ENCODE measurements at places on chromosomes 7 and 10.

GRCh38 chr10:43386549-43386948 is 15.1 kb downstream of the FXYD4 start:
- no peak for DNase-seq

DNA sequence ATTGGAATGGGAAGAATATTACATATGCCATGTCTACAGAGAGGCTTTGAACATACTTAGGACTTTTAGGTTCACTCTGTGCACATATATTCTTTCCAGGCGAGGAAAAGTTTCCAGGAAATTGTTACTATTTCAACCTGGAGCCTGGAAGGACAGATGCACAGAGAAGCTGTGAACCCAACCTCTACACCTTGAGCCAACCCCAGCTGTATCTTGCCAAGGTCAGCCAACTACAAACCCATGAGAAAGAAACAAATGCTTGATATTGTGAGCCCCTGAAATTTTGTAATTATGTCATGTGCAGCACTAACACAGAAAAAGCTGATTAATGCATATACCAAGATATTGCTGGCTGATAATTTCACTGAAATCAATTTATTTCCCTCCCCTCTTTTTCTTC is 404.9 kb downstream of the GLRX3 start:
- DNase-seq = no peak

GRCh38 chr10:88415533-88416130 is 167.5 kb downstream of the RNLS start:
- DNase-seq = no peak

GRCh38 chr7:36629351-36629750 is 94.9 kb downstream of the AOAH start:
- no peak for DNase-seq

- DNase-seq = peak; percentile 21
Observed at GRCh38 chr7:102286237-102287110, at the start of gene SH2B2. SH2B2 (plus strand) TSS chr7:102286868; CDS start chr7:102300551, 13,683 bp downstream.

DNA sequence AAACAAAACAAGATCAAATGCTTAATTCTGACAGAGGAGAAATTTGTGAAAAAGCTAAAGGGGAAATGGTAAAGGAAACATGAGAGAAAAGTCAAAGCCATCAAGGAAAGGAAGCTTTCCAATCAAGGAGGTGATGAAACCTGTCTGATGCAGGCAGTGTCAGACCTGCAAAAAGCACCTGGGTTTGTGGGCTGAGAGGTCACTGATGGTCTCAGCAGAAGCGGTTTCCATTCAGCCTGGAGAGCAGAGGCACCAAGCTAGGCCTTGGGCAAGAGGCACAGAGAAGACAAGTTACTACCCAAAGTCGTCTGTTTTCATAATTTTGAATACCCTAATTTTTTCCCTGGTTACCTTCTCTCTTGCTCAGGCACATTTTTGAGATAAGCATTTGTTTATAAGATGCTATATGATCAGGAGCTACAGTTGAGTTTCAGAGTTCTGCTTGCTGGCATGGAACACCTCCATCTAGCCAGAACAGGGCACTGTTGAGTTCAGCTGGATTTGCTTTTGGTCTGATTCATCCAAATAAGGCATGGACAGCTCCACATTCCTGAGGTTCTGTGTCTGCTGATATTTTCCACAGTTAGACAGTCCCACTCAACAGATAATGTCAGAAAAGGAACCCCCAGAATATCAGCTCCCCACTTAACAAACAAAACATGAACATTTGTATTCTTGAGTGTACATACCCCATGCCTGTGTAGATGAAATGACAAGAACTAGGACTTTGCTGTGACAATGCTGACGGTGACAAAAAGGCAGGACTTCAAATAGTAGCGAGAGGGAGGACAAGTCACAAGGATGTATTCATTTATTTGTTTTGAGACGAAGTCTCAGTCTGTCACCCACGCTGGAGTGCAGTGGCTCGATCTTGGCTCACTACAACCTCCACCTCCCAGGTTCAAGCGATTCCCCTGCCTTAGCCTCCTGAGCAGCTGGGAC is 4.9 kb upstream of the PPIA start:
- DNase-seq = no peak

DNA sequence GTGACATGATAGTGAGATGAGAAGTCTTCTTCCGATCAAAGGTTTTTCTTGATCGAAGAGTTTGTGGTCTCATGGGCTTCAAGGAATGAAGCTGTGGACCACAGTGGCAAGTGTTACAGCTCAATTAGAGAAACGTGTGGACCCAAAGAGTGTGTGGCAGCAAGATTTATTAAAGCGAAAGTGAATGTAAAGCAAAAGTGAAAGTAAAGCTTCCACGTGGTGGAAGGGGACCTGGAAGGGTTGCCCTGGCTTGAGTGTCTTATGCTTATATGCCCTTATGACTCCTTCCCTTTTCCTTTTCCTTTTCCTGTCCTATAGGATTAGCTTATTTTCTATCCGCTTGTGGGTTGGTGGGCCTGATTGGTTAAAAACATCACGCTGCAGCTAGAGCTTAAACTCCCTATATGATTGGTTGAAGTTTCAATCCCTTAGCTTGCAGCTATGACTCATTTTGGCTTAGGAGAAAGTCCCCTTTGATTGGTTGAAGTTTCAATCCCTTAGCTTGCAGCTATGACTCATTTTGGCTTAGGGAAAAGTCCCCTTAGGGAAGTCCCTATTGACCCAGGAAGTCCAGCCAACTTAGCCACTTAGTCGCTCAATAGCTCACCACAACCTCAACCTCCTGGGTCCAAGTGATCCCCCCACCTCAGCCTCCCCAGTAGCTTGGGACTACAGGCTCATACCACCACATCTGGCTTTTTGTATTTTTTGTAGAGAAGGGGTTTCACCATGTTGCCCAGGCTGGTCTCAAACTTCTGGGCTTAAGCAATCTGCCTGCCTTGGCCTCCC is 34.7 kb downstream of the MRPS24 start:
- peak; percentile 33 for DNase-seq

- DNase-seq = no peak
Observed at GRCh38 chr10:85922356-85923129, 444.1 kb downstream of the GRID1 start.

- no peak for DNase-seq
Observed at GRCh38 chr10:86139066-86139657, 227.4 kb downstream of the GRID1 start.

DNA sequence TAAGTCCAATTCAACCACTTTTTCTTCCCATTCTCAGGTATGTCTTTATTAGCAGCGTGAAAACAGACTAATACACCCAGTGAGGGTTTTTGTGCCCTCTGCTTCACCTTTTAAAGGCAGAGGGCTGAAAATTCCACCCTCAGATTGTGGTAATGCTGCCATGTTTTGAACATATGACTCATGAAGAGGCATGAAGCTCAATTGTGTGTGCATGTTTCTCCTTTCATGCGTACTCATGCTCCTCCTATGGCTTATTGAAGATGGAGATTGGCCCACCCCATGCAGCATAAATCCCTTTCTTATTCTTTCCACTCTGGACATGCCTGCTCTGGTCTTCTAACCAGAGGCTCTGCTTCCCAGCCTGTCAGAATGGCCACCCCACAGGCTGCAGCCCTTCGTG is 168.0 kb upstream of the PRKCQ start:
- no peak for DNase-seq

- DNase-seq = no peak
Observed at GRCh38 chr10:29408847-29409240, 120.0 kb downstream of the LYZL1 start.

- DNase-seq = no peak
Observed at GRCh38 chr7:133530682-133531081, 277.8 kb downstream of the EXOC4 start.

GRCh38 chr10:8104005-8104404 is 49.5 kb downstream of the GATA3 start:
- DNase-seq = no peak

DNA sequence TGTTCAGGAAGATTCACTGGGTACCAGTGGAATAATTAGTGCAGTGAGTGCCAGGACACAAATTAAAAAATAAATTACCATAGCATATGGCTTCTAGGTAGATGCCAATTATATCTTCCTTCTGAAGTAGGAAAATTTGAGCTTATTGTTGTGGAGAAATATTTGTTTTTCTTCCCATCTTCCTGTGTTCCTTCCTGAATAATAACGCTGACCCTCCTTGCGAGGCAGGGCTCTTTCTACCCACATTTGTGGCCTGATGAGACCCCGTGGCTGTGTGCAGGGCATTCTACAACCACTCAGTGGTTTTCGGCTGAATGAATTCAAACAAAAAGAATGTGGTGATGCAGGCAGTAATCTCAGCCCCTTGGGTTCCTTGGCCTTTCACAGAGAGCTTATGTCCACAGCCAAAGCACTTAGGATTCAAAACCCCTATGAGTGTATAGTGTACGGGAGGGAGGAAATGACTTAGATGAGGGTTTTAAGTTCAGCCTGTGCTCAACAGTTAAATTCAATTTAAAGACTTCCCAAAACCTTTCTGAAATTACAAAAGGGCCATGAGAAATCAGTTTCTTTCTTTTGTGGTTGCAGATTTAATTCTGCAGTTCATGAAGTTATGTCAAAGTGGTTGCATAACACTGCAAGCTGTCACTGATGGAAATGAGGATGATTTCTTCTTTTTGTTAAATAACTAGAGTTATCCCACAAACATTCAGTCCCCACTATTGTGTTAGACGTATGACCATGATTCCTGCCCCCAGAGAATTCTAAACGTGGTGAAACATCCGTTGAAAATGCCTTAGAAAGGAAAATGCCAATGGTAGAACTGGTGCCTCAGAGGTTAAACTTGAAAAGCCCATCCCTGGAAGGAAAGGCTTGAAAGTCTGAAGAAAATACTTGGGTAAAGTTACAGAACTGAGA is 255.3 kb downstream of the FZD1 start:
- DNase-seq = no peak

GRCh38 chr10:124678557-124679240 is 65.5 kb downstream of the FAM53B start:
- DNase-seq = no peak

DNA sequence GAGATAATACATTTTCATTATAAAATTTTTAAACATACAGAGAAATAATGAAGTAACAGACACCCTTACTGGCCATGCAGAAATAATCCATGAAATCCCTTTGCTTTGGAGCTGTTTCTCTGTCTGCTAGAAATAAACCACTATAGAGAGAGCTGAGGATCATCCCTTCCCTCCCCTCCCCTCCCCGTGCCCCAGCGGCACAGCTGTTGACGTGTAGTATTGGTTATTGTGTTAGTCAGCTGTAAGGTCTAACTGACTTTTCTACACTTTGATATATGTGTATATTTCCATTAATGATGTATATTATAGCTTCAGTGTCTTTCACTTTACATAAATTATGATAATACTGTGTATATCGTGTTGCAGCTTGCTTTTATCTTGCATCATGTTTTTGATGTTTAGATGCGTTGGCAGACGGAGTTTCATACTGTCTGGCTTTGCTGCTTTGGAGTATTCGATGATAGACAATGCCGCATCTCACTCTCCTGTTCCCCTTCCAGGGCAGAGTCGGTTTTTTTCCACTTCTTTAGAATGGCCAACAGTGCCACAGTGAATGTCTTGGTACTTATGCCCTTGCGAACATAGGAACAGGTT is 27.4 kb upstream of the GRID1 start:
- DNase-seq = no peak

DNA sequence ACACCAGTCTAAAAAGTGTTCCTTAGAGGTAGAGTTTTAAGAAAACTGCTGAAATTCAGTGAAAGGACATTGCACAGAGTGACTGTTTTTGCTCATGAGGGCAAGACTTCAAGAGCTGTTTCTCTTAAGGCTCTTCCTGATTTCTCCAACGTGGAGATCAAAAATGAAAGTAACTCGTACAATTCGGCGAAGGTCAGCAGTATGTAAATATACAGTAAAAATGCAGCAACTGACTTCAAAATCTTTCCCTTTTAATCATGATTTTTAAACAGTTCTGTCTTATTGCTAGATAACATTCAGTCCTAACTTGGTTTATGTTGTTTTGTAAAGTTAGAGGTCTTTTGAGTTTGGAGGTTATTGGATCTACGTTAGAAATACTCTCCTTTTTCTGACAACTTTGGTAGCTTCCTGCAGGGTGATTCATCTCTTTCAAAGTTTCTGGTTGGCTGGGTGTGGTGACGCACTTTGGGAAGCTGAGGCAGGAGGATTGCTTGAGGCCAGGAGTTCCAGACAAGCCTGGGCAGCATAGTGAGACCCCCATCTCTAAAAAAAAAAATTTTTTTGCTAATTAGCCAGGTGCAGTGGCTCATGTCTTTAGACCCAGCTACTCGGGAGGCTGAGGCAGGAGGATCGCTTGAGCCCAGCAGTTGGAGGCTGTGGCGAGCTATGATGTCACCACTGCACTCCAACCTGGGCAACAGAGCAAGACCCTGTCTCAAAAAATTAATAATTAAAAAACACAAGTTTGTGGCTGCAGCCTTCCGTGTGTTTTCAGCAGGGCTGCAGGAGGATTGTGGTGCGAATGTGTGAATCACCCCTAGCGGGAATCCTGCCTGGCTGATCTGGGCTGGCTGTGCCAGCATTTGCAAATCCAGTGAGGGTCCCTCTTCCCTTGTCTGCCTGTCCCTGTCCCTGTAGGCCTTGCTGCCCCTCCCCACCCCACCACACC is 29.2 kb upstream of the AP5Z1 start:
- no peak for DNase-seq

DNA sequence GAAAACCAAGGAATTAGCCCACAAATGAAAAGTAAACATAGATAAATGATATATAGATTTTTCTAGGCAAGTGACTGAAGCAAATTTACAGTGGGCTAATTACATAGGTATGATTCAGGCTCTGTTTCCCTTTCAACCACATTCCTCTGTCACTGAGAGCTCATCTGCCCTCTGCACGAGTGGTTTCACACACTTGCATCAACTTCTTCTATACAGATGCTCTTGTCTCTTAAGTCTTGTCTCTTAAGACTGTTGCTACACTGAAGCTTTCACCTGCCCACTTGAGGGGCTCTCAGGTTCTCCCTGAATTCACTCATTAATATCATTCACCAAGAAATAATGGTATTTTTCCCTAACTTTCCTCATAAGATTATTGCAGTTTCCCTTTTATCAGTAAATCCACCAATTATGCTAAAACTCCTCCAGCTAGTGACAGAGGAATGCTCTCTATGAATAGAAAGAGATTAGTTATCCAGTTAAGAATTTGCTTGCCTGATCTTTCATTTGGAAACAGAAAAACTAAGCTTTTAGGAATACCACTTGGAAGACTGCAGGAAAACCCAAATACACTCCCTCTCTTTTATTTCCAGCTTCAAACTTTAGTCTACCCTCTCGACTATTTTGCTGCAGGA is 95.7 kb downstream of the ELAPOR2 start:
- DNase-seq = no peak

GRCh38 chr7:36472141-36472729 is 82.6 kb downstream of the ANLN start:
- DNase-seq = no peak
